ENCODE measurements at places on chromosomes 11 and 22.

GRCh38 chr11:17673951-17674350, 45.4 kb upstream of the MYOD1 start:
- DNase-seq = no peak

- DNase-seq = no peak
These were observed 23.7 kb downstream of the WBP2NL start for GRCh38 chr22:42022162-42022847.

GRCh38 chr22:26651815-26652214, 5.6 kb upstream of the MIAT start:
- no peak for DNase-seq

- no peak for DNase-seq
These were observed 2.7 kb downstream of the RBM14 start for GRCh38 chr11:66619080-66619554.

DNA sequence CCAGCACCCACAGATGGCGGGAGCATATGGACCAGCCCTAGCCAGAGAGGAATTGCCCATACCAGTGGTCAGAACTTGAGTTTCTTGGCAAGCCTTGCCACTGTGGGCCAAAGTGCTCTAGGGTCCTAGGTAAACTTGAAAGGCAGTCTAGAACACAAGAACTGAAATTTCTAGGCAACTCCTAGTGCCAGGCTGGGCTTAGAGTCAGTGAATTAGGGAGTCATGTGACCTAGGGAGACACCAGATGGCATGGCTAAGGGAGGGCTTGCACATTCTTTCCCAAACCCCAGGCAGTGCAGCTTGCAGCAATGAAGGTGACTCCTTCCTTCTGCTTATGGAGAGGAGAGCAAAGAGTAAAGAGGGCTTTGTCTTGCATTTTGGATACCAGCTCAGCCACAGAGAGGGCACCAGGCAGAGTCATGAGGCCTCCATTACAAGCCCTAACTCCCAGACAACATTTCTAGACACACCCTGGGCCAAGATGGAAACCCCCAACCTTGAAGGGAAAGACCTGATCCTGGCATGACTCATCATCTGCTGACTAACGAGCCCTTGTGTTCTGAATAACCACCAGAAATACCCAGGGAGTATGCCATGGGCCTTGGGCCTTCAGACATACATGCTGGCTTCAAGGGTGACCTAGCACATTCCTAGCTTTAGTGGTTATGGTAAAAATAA, 19.2 kb upstream of the OR56A3 start:
- no peak for DNase-seq

DNA sequence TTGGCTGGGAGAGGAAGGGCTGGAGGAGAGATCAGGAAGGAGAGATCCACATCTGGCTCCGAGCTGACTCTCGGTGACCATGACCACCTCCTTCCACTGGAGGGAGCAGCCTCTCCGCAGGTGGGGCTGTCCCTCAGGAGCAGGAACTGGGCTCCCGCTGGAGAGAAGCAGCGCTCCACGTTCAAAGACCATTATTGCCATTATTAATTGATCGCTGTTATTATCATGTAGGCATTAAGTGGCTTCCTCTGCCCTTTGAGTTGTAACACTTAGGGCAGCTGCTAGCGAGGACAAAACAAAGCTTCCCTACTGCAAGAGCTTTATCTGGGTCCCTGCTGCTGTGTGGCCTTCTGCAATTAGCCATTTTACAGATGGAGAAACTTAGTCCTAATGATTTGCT, 251.9 kb downstream of the ST3GAL4 start:
- DNase-seq = no peak

- no peak for DNase-seq
These were observed 302.2 kb downstream of the AASDHPPT start for GRCh38 chr11:106379712-106380111.

DNA sequence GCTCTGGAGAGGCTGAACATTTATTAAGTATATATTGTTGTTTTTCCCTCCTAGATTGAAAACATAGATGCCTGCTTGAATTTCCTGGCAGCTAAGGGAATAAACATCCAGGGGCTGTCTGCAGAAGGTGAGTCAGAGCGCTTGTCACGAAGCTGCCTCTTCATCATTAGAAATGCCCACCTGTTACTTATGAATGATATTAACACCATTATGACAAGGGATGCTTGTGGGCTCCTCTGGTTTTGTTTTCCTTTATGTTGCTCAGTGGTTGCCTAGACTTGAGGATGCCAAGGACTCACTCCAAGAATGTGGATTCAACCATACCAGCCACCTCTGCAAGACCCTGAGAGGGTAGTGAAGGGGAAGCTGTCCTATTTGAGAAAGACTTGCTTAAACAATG, 156.2 kb downstream of the NAV2 start:
- DNase-seq = no peak

- no peak for DNase-seq
These were observed 31.7 kb downstream of the TPCN2 start for GRCh38 chr11:69080257-69080995.

DNA sequence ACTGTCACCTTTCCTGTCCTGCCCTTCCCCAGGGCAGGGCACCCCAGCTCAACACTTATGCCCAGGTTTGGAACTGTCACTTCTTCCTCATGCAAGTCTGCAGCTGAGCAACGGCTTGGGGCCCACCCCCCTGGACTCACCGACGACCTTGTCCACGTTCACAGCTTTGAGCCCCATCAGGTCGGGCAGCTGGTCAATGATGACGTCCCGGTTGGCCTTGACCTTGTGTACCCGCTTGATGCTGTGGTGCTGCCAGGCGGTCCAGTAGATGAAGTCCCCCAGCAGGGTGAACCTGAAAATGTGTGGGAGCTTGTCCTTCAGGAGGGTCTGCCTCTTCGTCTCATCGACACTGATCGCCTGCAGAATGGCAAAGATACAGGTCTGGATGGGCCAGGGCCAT, 135.0 kb downstream of the CRYBB2 start:
- no peak for DNase-seq

- DNase-seq = no peak
These were observed at the start of gene TSSK2 for GRCh38 chr22:19130959-19131684. Gene TSSK2, plus strand, starts transcription at chr22:19131308. Its CDS starts 92 bp downstream, at chr22:19131400.

DNA sequence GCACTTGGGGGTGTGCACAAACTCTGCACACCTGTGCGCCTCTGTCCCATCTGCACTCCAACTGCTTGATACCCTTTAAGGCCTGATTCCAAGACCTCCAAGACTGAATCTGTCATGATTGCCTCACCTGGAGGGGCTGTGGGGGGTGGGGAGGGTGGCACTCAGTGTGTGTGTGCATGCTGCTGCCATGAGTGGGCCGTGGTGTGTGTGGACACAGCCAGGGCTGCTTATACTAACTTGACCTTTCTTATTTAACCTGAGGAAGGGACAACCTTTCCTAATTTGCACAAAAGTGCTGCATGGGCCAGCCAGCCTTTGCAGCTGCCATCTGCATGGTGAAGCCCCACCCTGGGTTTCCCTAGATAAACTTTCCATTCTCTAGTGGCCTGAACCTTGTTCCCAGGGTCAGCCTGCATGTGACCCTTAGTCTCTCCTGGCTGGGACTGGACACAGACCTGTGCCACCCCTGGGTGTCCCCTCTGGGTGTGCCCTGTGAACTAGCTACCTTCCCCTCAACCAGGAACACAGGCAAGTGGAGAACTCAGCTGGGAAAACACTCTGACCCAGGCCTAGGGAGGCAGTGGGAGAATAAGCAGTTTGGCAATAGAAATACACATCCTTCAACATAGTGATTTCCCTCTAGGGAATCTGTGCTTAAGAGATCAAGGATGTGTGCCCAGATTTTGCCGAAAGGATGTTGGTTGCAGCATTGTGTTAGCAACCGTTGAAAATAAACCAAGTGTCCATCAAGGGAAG, 45.4 kb upstream of the DKK3 start:
- no peak for DNase-seq

- DNase-seq = no peak
These were observed 152.4 kb upstream of the ZC3H12C start for GRCh38 chr11:109940816-109941215.

GRCh38 chr11:7540830-7541555, 27.2 kb downstream of the PPFIBP2 start:
- DNase-seq = no peak

- DNase-seq = no peak
These were observed 1062.1 kb downstream of the BRD1 start for GRCh38 chr22:48765595-48765994.

- no peak for DNase-seq
These were observed 6.0 kb downstream of the APOL1 start for GRCh38 chr22:36258701-36259614.

GRCh38 chr11:16912692-16913111, 101.5 kb downstream of the PLEKHA7 start:
- no peak for DNase-seq

DNA sequence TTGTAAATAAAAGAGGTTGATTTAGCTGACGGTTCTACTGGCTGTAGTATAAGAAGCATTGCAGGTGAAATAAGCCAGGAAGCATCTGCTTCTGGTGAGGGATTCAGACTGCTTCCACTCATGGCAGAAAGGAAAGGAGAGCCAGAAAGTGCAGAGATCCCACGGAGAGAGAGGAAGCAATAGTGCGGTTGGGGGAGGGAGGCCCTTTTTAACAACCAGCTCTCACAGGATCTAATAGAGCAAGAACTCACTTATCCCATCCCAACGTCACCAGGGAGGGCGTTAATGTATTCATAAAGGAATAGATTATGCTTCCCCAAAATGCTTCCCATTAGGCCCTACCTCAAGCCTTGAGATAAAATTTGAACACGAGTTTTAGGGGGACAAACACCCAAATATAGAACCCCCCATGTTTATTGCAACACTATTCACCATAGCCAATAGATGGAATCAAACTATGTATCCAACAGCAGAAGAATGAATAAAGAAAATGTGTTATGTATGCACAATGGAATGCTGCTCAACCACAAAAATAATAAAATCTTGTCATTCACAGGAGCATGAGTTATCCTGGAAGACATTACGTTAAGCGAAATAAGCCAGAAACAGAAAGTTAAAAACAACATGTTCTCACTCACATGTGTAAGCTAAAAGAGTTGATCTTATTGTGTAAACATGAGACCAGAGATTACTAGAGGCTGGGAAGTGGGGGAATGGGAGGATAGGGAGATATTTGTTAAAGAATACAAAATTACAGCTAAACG, 908.3 kb upstream of the ANO3 start:
- no peak for DNase-seq

GRCh38 chr11:74695705-74696280, 35.4 kb downstream of the CHRDL2 start:
- DNase-seq = no peak

- DNase-seq = no peak
These were observed 26.2 kb downstream of the TSPAN32 start for GRCh38 chr11:2328021-2328420.

DNA sequence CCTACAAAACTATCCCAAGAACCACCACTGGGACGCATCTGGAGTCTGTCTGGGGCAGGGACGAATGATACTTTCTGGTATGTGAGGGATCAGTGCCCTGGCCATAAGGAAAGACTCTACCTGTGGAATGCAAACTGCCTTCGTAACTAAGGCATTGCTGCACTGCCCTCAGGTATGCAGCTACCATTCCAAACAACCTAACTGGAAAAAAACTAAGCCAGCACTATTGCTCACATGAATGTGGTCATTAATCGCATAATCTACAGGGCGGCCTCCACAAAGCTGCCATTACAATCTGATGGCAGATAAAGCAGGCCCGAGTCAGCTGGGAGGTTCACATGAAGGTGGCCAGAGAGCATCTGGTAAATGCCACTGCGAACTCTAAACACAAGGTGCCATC, 3.9 kb downstream of the PACSIN2 start:
- DNase-seq = no peak

GRCh38 chr11:19455731-19456130, 215.0 kb upstream of the E2F8 start:
- no peak for DNase-seq

DNA sequence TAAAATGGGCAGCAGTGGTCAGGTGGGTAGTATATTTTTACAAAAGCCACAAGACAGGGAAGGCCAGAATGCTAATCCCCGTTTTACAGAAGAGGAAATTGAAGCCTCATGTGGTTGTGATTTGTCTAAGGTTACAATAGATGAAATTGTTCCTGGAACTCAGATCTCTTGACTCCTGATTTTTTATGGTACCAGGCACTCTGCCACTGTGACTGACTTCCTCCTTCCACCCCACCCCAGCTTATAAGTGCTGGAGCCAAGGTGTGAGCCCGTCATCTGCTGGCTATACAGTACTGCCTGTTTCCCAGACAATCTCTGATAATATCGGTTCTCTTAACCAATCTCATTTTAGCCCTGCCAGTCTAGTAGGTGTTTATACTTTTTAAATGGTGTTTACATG, 1.9 kb downstream of the SLC5A1 start:
- DNase-seq = no peak

DNA sequence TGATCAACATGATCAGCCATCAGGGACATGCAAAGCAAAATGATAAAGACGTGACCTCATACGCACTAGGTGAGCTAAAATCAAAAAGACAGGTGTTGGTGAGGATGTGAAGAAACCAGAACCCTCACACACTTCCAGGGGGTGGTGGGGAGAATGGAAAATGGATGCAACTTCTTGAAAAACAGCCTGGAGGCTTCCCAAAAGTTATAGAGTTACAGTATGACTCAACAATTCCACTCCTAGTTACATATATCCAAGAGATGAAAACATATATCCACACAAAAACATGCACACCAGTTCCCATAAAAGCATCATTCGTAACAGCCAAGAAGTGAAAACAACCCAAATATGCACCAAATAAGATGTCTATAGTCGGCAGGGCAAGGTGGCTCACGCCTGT, 42.1 kb upstream of the APLNR start:
- DNase-seq = no peak

- no peak for DNase-seq
These were observed at the start of gene KLHDC7B for GRCh38 chr22:50545522-50546325. Gene KLHDC7B, plus strand, starts transcription at chr22:50545899. Its CDS starts 345 bp downstream, at chr22:50546244.

DNA sequence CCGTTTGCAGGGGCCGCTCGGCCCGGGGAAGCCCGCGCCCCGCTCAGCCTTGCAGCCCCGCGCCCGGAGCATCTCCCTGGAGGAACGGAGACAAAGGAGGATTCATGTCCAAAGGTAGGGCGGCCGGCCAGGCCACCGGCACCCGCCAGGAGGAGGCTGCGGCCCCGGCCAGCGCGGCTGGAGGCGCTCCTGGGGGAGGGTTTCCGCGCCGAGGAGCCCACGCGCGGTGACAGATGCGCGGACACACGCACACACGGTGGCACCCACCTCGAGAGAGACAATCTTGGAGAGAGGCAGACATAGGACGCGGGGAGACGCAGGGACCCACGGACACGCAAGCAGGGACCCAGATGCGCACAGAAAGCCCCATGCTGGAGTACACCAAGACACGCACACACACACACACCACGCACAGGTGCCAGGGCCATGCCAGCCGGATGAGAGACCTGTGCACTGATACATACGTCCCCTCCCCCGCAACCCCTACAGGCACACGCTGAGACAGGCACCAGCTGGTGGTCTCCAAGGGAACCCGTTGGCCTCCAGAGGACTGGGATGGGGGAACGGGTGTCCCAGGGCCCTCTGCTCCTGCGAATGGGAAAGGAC, 7.8 kb downstream of the SEPTIN3 start:
- DNase-seq = no peak

Data from stimulated activated CD4-positive, alpha-beta T cell treated with anti-CD3 and anti-CD28 coated beads, TNF-alpha, amount 100 ng/mL, for 1 hour (primary cell).